Activated CD4-positive, alpha-beta T cell treated with anti-CD3 and anti-CD28 coated beads, Interleukin-2, amount 50 U/mL, for 48 hours (primary cell): ENCODE measurements at places on chromosomes 4 and X.

GRCh38 chrX:14712096-14712495, 160.8 kb downstream of the FANCB start:
- DNase-seq, result no peak

GRCh38 chr4:143616771-143617170, 83.7 kb downstream of the FREM3 start:
- peak; percentile 6 for DNase-seq

- no peak for DNase-seq
Measured at GRCh38 chr4:99536271-99536670, 25.4 kb downstream of the C4orf17 start.

- no peak for DNase-seq
Measured at GRCh38 chr4:8913121-8913857, 41.6 kb upstream of the HMX1 start.

- no peak for DNase-seq
Measured at GRCh38 chr4:173253561-173253960, 80.6 kb downstream of the HMGB2 start.

DNA sequence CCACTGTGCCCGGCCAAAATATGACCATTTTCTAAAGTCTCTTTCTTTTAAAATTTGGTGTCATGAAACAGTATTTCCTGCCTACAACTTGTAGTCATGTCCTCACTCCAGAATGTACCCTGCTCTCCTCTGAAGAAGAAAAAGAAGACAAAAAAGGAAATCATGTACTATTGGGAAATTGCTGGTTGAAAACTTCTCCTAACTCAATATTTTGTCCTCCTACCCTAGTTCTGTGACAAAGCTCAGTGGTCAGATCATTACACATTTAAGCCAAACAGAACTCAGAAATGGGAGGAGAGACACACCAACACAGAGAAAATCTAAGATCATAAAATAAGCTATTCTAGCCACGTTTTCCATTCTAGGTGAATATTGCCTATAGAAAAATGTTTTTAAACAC, 127.7 kb downstream of the IRF2 start:
- no peak for DNase-seq

- DNase-seq, result no peak
Measured at GRCh38 chr4:102667001-102667400, 93.8 kb downstream of the MANBA start.

- DNase-seq, result no peak
Measured at GRCh38 chrX:63661676-63662075, 123.3 kb downstream of the ARHGEF9 start.

DNA sequence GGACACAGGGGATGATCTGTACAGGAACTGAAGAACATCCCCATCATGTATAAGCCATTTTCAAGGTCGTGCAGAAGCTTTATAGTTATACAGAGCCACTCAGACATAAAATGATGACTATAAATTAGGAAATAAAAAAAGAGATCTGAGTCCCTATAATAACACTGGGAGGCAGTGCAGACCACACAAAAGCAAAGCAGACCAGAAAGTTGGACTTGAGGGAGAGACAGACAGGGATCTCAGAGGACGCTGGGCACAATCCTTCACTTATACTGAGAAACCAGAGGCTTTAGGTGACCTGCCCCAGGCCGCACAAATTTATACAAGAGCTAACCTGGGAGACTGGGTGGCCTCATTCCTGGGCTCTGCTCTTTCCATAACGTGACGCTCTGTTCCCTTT, 70.5 kb downstream of the HADH start:
- DNase-seq, result no peak

GRCh38 chrX:140389331-140389730, 115.5 kb downstream of the SOX3 start:
- DNase-seq, result no peak

DNA sequence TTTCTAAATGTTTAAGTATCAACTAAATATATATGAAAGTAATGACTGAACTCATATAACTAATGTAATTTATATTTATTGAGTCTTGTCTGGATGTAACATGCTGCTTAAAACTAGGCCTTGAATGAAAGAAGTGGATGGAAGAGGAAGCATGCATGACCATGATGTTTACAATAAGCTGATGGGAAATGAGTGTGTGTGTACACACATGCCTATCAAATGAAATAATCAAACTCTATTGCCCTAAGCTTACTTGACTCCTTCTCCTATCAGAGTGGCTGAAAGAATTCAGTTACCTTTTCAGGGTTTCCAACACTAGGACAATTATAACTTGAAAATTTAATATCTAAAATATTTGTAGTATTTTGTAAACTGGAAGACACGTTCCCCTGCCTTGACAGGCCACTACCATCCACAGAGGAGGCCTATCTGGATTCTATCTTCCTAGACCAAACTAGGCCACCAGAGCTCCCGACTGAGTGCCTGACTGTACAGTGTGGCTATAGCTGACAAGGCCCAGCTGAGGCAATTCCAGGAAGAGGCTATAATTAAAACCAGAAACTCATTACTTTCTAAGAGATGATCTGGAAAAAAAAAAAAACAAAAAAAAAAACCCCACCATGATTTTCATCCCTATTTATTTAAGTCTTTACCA, 7.6 kb downstream of the ARSJ start:
- DNase-seq, result no peak

DNA sequence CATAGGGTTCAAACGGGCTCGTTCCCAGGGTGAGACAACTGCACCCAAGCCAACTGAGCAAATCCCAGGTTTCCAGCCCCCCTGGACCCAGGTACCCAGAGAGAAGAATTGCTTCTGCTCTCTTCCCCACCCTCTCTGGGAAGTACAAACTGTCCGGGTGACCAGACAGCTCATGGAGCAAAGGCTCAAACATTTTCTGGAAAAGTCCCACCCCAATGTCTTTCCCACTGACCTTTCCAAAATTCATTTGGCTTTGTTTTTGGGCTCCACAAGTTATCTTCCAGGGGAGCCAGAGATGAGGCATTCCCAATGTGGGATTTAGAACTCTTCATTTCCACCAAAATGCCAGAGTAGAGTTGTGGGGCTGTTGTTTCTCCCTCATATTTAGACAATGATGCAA, 80.2 kb upstream of the PLAC1 start:
- no peak for DNase-seq

DNA sequence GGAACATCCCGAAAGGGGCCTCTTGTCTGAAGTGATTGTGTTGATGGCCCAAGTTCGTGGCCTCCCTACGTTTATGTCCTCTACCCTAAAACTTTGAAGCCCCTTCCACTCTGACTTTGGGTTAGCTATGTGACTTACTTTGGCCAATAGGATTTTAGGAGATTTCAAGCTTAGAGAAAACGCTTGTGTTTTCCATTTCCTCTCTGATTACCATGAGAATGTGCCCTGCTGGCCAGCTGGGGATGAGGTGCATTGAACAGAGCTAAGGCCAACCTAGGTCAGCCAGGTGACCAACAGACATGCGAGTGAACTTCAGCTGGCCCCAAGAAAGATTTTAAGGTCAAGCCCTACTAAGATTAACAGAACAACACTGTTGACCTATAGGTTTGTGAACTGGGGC, 82.4 kb downstream of the SLC2A9 start:
- DNase-seq, result no peak

GRCh38 chr4:7224878-7225533, 32.7 kb downstream of the SORCS2 start:
- no peak for DNase-seq

GRCh38 chr4:48212165-48212564, 57.5 kb downstream of the TEC start:
- DNase-seq, result no peak

DNA sequence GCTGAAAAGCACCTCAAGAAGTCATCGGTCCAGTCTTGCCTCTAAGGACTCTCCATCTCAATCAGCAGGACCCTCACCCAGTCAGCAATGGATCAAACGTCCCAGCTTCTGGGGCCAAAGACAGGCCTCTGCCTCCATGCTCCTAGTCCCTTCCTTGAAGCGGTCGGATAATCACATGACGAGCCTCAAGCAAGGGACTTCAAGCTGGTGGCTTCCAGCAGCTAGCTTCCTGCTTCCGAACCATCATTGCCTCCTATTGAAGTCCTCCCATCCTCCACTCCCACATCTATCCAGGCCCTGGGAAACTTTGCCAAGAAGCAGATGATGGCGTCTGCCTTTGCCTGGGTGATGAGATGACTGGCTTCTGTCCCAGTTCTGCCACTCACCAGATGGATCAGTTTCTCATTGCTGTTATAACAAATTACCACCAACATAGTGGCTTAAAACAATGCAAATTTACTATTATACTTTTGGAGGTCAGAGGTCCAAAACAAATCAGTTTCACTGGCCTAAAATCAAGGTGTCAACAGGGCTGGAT, 135.2 kb upstream of the MAMLD1 start:
- DNase-seq, result no peak

DNA sequence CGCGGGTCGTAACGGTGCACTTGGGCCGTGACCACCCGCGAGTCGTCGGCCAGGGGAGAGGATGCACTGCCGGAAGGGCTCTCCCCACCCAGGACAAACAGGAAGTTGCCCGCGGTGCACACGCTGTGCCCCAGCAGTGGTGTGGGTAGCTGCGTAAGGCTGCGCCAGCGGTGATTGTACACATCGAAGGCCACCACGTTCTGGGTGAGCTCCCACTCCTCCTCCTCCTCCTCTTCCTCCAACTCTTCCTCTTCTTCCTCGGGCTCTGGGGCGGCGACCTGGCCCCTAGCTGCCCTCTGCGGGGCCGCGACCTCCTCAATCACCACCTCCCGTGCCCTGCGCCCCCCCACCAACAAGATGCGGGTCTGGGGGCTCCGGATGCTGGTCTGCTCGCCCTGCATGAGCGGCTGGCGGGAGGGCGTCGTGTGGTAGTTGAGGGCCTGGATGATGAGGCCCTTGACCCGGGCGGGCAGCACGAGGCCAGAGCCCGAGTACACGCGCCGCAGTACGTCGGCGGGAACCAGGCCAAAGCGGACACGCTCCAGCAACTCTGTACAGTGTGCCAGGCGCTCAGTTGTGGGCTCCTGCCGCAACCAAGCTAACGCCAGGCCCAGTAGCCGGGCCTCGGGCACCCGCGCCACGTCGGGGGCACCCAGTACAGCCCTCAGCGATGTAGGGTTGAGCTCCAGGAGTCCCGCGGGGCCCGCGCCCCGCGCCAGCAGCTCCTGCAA, 1.4 kb downstream of the KLHL34 start:
- no peak for DNase-seq

DNA sequence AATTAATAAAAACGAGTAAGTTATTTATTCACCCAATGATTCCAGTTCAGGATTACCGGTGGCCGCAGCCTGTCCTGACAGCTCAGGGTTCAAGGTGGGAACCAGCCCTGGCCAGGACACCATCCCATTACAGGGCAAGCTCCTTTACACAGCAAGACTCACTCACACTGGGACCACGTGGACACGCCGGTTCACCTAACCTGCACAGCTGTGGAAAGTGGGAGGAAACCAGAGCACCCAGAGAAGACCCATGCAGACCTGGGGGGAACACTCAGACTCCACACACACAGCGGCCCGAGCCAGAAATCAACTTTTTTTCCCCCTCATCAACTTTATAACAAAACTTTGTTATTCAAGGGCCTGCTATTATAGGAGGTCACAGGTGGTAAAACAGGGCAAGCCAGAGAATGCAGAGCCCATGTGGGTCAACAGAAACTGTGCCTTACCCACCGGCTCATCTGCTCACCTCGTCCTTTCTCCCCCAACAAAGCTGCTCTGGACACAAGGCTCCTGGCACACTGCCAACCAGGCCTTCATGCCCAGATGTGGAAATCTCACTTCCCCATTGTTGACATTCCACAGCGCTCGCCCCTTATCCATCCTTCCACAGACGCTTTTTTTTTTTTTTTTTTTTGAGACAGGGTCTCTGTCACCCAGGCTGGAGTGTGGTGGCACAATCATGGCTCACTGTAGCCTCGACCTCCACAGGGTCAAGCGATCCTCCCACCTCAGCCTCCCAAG, 8.0 kb upstream of the ODAPH start:
- DNase-seq, result no peak

DNA sequence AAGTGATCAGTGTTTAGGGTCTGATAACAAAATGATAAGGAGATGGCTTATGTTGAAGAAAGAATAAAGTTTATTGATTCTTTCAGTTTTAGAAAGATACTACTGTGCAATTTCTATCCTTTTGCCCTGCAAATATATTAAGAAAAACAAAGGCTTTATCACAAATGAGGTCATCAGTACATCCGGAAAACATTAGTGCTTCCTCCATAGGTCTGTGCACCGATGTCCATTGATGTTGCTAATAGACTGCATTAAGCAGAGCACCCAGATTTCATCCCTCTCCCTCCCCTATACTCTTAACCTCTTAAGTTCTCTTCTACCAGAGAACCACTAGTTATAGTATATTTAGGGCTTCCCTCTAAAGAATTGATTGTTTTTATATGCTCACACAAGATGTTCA, 53.7 kb upstream of the HHIP start:
- no peak for DNase-seq

DNA sequence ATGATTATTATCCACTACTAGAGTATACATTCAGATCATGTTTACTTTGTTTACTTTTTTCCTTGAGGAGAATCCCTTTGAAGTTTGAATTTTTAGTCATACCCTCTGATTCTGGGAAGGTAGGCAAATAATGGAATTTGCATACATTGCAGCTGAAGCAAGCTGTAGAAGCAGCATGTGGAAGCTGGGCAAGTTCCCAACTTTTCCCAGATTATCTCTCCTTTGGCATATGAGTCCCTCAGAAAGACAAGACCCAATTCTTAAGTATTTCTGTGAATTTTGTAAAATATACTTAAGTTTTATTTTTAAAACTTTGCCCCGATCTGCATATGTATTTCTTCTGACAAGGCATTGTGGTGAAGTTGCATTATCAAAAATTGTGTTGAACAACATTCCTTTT, 94.9 kb downstream of the CNKSR2 start:
- DNase-seq, result no peak

- DNase-seq, result no peak
Measured at GRCh38 chr4:68272380-68272779, 26.9 kb upstream of the TMPRSS11B start.

DNA sequence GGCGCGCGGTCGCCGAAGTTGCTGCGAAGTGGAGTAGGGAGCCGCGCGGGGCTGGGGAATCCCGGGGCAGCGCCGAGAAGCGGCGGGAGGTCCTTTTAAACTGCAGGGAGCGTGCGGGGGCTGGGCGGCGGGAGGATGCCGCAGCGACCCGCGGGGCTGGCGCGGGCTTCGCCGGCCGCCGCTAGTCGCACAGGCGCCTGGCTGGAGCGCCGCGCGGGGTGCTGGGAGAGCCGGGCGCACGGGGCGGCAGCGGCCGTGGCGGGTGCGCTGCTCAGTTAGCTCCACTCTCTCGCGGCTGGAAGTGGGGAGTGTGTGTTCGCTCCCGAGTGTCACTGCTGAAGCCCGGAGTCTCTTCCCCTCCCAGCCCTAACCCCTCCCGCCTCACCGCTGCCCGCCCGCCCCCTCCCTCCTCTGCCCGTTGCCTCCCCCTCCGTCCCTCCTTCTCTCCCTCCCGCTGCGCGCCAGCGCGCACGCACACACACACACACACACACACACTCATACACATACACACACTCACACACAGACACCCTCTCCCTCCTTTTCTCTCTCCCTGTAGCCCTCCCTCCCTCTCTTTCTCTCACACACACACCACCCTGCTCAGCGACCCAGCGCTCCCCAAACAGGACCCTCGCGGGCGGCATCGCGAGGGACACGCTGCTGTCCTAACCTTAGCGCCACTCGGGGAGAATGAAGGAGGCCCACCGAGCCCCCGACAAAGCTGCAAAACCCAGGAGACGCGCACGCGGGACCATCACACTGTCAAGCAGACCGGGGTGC, at the start of gene NDNF:
TSS of gene NDNF (minus strand) at position 312 of the 780 bp plus-strand sequence. CDS start 26,698 bp downstream, outside the sequence.
- DNase-seq, result peak; percentile 61

GRCh38 chr4:31983677-31984076, 1263.5 kb downstream of the PCDH7 start:
- no peak for DNase-seq
